ENCODE measurements at places on chromosomes 11 and 22.

- DNase-seq, result no peak
Observed at GRCh38 chr11:118615282-118615975, 8.0 kb downstream of the PHLDB1 start.

DNA sequence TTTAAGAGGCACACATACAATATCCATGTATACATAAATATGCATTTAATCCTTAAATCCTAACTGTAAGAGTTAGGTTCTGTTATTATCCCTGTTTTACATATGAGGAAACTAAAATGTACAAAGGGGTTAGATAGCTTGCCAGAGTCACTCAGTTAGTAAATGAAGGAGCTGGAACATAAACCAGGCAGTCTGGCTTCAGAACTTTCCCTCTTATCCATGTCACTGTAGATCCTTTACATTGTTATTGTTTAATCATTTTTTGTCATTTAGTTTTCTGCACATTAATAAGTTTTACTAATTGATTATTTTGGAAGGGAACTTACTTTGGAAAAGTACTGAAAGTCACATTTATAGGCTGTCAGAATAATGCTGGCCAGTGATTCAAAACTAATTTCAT is 282.4 kb downstream of the TMEM135 start:
- DNase-seq, result no peak

DNA sequence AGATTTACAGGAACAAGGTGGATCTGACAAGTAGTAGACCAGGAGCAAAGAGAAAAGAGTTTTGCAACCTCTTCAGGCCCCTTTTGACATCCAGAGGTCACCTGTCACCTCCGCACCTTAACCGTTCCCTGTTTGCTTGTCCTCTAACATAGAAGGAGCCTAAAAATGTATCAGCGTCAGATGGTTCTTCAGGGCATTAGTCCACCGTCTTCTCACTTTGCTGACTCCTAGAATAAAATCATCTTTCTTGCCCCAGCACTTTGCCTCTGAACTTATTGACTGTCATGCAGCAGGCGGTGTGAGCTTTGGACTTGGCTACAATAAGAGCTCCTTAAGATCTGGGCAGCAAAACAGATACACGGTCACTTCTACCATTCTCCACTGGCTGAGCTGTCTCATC is 339.7 kb upstream of the B3GAT1 start:
- no peak for DNase-seq

GRCh38 chr22:40009292-40009774 is 14.6 kb downstream of the FAM83F start:
- DNase-seq, result no peak

DNA sequence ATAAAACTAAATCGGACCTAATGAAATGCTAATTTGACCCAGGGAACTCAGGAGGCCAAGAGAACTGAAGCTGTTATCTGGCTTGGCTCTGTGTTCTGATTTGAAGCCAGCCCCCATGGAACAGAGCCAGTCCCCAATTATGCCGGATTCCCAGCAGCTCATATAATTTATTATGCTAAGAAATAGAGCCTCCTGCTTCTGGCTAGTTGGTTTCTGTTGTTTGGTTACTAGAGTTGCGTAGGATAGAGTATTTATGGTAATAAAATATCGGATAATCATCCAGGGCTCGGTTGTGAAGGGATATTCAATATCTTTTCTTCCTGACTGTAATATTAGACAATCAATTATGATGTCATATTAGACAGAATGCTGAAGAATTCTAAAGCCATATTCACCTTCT is 120.4 kb upstream of the TTC12 start:
- DNase-seq, result no peak

DNA sequence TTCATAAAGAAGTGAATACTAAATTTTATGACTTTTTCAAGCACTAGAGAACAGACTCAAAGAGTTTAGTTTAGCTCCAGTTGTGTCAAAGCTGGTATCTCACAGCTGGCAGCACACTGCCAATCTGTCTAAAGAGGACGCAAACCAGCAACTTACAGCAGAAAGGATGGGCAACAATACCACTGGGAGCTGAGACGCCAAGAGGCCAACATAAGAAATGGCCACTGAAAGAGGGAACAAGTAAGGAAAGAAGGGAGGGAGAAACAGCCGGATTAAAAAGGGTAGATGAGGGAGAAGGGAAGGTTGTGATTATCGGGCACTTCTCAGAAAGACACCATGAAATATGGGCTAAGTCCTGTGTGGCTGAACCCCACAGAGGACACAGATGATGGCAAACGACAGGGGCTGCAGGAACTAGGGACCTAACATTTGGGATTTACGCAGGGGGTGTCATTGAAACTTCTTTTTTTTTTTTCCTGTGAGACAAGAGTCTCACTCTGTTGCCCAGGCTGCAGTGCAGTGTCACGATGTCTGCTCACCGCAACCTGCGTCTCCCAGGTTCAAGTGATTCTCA is 41.7 kb downstream of the SERPIND1 start:
- no peak for DNase-seq

DNA sequence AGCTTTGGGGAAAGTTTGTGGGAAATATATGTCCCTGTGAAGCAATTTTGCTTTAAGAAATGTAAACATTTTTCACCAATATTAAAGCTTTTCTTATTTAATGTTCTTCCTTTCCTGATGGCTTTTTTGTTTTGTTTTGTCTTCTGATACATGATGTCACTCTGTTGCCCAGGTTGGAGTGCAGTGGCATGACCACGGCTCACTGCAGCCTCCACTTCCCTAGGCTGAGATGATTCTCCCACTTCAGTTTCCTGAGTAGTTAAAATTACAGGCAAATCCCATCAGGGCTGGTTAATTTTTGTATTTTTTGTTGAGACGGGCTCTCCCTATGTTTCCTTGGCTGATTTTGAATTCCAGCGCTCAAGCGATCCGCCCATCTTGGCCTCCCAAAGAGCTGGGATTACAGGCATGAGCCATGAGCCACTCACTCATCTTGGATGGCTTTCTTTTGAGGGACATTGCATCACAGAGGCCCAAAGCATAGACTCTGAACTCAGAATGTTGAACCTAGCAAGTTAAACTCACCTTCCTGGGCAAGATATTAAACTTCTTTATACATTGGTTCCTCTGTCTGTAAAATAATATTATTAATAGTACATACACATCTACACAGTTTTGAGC is 651 bp upstream of the CARD16 start:
- no peak for DNase-seq

DNA sequence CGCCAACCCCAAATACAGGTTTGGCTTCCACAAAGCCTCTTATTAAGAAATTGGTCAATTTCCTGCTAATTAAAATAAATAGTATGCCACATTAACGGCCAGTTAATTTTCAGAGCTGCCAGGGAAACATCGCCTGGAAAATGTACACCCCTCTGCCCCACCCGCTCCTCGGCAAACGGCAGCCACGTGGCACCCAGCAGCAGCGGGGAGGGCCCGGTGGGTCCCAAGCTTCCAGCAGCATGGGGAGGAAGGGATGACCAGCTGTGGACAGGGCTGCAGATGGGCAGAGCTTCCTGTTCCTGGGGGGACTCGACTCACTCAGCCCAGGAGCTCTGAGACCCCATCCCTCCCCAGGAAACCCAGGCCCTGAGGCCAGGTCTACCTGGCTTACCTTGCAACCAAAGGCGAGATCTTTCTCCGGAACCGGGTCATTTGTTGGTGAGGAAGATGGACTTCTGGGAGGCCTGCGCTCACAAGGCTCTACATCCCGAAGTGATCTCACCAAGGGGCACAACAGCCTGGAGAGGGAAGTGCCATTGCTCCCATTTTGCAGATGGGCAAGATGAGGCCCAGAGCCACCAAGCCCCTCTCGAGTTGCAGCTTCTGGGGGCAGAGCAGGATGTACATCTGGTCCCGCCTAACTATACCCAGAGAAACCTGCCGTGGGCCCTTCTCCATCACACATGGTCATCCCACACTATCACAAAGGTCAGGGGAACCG is 68.3 kb downstream of the IGLL1 start:
- no peak for DNase-seq

- DNase-seq, result no peak
Observed at GRCh38 chr11:12110714-12111548, 541 bp downstream of the MICAL2 start.

DNA sequence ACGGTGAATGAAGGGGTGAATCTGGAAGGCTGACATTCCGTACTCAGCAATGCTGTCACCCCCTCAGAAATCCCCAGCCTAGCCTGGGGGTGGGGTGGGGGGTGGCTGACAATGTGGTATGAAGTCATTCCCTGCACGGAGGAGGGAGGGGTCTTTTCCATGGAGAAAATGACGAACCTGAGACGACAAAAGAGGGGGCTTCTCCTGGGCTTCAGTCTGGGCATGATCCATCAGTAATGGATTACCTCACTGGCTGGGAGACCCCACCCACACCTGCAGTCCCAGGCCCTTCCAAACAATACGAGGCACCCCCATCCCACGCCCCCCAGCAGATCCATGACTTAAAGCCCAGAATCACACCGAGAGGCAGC is 1.0 kb downstream of the KIAA0930 start:
- DNase-seq, result no peak

DNA sequence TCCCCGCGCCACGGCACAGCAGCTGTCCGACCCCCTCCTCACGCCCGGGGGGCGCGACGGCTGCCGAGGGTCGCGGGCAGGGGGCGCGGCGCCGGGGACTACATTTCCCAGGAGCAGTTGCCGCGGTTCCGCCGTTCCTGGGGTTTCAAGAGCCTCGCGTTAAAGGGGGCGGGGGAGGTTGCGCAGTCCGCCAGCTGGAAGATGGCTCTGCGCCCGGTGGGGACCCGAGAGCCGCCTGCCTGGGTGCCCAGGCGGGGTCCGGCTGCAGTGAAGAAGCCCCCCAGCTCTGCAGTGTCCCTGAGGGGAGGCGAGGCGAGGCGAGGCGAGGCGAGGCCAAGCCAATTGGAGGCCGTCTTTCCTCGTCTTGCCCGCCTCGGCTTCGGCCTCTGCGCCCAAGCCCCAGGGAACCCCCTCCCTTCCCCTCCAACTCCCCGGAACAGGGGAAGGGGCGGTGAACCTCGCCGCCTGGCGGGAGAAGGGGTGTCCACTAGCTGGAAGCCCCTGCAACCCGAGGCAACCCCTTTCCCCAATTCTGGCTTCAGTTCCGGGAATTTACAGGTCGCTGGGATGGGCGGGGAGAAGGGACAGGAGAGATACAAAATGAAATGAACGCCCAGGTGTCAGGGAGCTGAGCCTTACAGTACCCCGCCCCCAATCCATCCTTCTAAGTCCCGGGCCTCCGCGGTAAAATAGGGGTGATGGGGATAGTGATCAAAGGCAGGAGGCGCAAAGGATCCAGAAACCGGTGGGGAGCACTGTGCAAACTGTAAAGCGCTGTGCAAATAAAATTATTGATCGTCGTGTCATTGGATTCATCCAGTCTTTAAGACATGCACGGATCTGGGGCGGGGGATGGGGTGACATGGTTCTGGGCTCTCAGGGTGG is 5.2 kb upstream of the GCAT start:
- DNase-seq, result no peak

- DNase-seq, result no peak
Observed at GRCh38 chr22:45518580-45518991, 15.9 kb downstream of the FBLN1 start.

GRCh38 chr11:70141486-70142220 is 61.4 kb upstream of the FADD start:
- no peak for DNase-seq

GRCh38 chr22:46256358-46256958 is 6.4 kb upstream of the CDPF1 start:
- no peak for DNase-seq

GRCh38 chr11:96748639-96749370 is 359.0 kb downstream of the JRKL start:
- peak; percentile 76 for DNase-seq

GRCh38 chr22:26587991-26588613 is 1.8 kb downstream of the TPST2 start:
- DNase-seq, result no peak

DNA sequence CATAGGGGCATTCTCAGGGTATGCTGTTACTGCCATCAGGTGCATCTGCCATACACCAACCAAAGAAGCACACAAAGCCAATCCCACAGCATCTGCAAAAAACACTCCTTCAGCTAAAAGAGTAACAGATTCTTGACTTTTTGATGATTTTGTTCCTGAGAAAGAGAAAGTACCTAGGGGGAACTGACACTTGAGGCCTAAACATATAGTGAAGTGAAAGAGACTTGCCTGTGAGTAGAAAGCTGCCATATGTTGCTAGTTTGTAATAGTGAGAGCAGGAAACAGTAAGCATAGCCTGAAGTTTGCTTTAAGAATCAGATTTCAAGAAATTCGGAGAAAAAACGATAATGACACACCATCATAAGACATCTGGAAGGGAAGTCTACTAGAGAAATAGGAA is 97.9 kb upstream of the CTSC start:
- no peak for DNase-seq

DNA sequence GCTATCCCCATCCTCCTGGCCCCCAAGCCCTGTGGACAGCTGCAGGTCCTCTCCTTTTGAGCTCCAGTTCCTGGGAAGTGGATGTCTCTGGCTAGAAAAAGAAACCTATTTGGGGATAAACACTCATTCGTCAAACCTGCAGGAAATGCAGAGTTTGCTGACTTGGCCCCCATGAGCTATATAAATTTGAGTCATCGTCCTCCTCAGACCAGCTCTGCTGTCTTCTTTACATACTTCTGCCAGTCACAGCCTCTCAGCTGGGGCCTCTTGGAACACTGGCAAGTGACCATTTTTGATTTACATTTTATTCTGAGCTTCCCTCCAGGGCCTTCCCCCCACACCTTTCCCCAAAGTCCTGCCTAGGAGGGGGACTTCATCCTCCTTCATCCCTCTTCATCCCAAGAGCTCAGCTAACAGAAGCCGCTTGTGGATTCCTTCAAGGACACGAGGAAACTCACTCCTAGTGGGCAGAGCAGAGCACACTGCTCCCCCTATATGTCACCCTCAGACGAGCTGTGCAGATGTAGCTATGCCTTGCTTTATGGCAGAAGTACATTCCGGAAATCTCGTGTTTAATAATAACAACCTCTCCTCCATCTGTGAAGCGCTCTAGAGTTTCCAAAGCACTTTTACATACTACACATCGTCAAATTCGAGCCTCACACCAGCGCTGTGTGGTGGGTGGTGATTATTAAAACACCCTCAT is 131.8 kb downstream of the FEZ1 start:
- DNase-seq, result peak; percentile 74

DNA sequence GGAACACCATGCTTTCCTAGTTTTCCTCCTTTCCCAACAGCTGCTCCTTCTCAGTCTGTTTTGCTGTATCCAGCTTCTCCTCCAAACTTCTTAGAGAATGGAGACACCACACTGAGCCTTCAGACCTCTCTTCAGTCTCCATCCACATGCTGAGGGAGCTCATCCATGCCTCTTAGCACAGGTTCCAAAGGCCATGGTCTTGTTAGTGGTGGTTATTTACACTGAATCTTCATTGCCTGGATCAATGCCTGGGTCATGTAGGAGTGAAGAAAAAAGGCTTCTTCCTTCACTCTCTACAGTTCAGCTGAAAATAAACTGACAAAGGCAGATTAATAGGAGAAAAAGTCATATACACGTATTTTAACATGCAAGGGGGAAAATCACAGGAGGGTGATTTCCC is 3.1 kb upstream of the SAA4 start:
- DNase-seq, result no peak

Measured in kidney capillary endothelial cell (primary cell).